Natural killer cell treated with Interleukin-12 subunit alpha and Interleukin-12 subunit beta and Interleukin-15 and Interleukin-18, amount 100 ng/mL, for 72 hours (primary cell): ENCODE measurements at places on chromosomes 7 and 10.

GRCh38 chr7:139075871-139076686, 33.4 kb downstream of the ZC3HAV1 start:
- H3K27ac ChIP-seq, result peak overlapping the region; percentile 50
- no peak for DNase-seq
- H3K27me3 ChIP-seq, result no peaks in the 10 kb centered on the region
- peaks cover 51% of the 10 kb centered on the region for H3K4me1 ChIP-seq
- H3K4me3 ChIP-seq, result no peak overlapping the region

GRCh38 chr7:33379891-33380525, 250.6 kb downstream of the BBS9 start:
- no peaks in the 10 kb centered on the region for H3K27me3 ChIP-seq
- peaks cover 4% of the 10 kb centered on the region for H3K36me3 ChIP-seq
- DNase-seq, result no peak
- no peaks in the 10 kb centered on the region for H3K4me1 ChIP-seq

- H3K36me3 ChIP-seq, result no peaks in the 10 kb centered on the region
- no peaks in the 10 kb centered on the region for H3K4me1 ChIP-seq
- no peaks in the 10 kb centered on the region for H3K27me3 ChIP-seq
- DNase-seq, result no peak
These were observed 748.4 kb upstream of the PHF14 start for GRCh38 chr7:10225275-10225674.

- H3K27ac ChIP-seq, result no peak overlapping the region
- H3K27me3 ChIP-seq, result no peaks in the 10 kb centered on the region
- no peak for DNase-seq
These were observed 844.9 kb upstream of the COBL start for GRCh38 chr7:52161483-52161882.

- H3K27me3 ChIP-seq, result peaks cover 27% of the 10 kb centered on the region
- peaks cover 16% of the 10 kb centered on the region for H3K36me3 ChIP-seq
- no peak overlapping the region for H3K4me3 ChIP-seq
These were observed 7.4 kb downstream of the KEL start for GRCh38 chr7:142954680-142955268.

GRCh38 chr7:27361522-27361921, 118.9 kb downstream of the EVX1 start:
- H3K27me3 ChIP-seq, result peaks cover 28% of the 10 kb centered on the region
- DNase-seq, result no peak
- no peak overlapping the region for H3K4me3 ChIP-seq
- no peaks in the 10 kb centered on the region for H3K4me1 ChIP-seq

DNA sequence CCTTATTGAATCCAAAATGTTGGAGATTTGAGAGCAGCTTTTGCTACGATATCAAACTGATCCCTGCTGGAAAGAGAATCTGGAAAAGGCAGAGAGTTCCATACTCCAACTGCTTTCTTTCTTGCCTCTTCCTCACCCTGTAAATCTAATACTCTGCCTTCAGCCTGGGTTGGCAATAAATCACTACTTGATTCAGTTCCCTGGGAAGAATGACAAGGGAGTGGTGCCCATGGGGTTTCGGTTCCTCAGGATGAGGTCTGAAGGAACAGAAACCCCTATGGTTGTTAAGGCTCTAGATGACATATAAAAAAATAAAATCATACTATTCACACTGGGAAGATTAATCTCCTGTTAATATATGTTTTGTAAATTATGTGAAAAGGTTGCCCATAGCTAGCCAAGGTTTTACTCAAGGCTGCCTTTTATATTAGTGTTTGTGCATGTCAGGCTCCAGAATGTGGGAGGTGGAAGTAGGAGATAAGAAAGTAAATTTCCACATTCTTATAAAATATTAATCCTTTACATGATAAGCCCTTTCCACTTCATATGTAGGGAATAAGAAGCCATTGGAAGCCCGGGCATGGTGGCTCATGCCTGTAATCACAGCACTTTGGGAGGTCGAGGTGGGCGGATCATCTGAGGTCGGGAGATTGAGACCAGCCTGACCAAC, 106.2 kb upstream of the CACNA2D1 start:
- DNase-seq, result no peak
- H3K27me3 ChIP-seq, result no peaks in the 10 kb centered on the region
- H3K4me3 ChIP-seq, result no peak overlapping the region
- H3K4me1 ChIP-seq, result no peaks in the 10 kb centered on the region
- H3K36me3 ChIP-seq, result no peaks in the 10 kb centered on the region

DNA sequence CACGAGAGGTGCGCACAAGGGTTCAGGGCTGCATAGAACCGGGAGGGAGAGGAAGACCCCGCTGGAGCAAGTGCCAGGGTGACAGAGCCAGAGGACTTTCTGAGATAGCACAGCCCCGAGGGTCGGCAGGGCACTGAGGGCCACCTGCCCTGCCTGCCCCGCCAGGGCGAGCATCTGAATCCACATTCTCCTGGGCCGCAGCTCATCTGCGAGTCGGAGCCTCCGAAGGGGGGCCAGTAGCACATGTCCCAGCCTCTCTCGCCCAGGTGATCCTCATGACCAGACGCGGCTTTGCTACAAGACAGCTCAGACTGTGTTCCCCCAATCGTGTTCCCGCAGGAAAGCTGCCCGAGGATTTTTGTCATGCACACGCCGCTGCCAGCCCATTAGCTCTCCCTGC, 71.2 kb downstream of the ADARB2 start:
- H3K27me3 ChIP-seq, result peaks cover 3% of the 10 kb centered on the region
- H3K27ac ChIP-seq, result no peak overlapping the region
- no peak for DNase-seq
- H3K4me3 ChIP-seq, result no peak overlapping the region
- no peaks in the 10 kb centered on the region for H3K36me3 ChIP-seq

- no peaks in the 10 kb centered on the region for H3K4me1 ChIP-seq
- no peak overlapping the region for H3K27ac ChIP-seq
- no peak for DNase-seq
- H3K27me3 ChIP-seq, result no peaks in the 10 kb centered on the region
- H3K4me3 ChIP-seq, result no peak overlapping the region
These were observed 17.9 kb downstream of the SEMA3A start for GRCh38 chr7:84176716-84177115.

GRCh38 chr10:116752563-116752962, 10.2 kb upstream of the HSPA12A start:
- H3K4me3 ChIP-seq, result no peak overlapping the region
- H3K4me1 ChIP-seq, result no peaks in the 10 kb centered on the region
- H3K27ac ChIP-seq, result no peak overlapping the region

- H3K36me3 ChIP-seq, result no peaks in the 10 kb centered on the region
- no peak overlapping the region for H3K27ac ChIP-seq
- H3K4me3 ChIP-seq, result no peak overlapping the region
- no peak for DNase-seq
- no peaks in the 10 kb centered on the region for H3K27me3 ChIP-seq
These were observed 276.5 kb downstream of the MAGI2 start for GRCh38 chr7:79176859-79177477.

GRCh38 chr7:123190109-123190831, 9.5 kb downstream of the SLC13A1 start:
- no peak overlapping the region for H3K27ac ChIP-seq
- DNase-seq, result no peak
- no peaks in the 10 kb centered on the region for H3K36me3 ChIP-seq
- H3K4me3 ChIP-seq, result no peak overlapping the region

GRCh38 chr10:34046506-34047034, 712.1 kb upstream of the NRP1 start:
- H3K27ac ChIP-seq, result no peak overlapping the region
- H3K4me3 ChIP-seq, result no peak overlapping the region
- H3K4me1 ChIP-seq, result peaks cover 6% of the 10 kb centered on the region
- DNase-seq, result no peak
- H3K36me3 ChIP-seq, result no peaks in the 10 kb centered on the region

- H3K36me3 ChIP-seq, result peaks cover 4% of the 10 kb centered on the region
- H3K27me3 ChIP-seq, result no peaks in the 10 kb centered on the region
- no peak overlapping the region for H3K4me3 ChIP-seq
- H3K4me1 ChIP-seq, result peaks cover 9% of the 10 kb centered on the region
- no peak overlapping the region for H3K27ac ChIP-seq
These were observed 142.6 kb upstream of the KAT6B start for GRCh38 chr10:74683621-74684364.

- no peak for DNase-seq
- H3K27ac ChIP-seq, result peak overlapping the region; percentile 98
These were observed 1.2 kb downstream of the TASOR2 start for GRCh38 chr10:5685764-5686240.

- no peak overlapping the region for H3K27ac ChIP-seq
- DNase-seq, result no peak
- peaks cover 16% of the 10 kb centered on the region for H3K27me3 ChIP-seq
These were observed 8.2 kb downstream of the ASB15 start for GRCh38 chr7:123609883-123610239.

- H3K27ac ChIP-seq, result no peak overlapping the region
- H3K36me3 ChIP-seq, result no peaks in the 10 kb centered on the region
- H3K27me3 ChIP-seq, result peaks cover 3% of the 10 kb centered on the region
- DNase-seq, result no peak
- H3K4me1 ChIP-seq, result peaks cover 9% of the 10 kb centered on the region
- H3K4me3 ChIP-seq, result no peak overlapping the region
These were observed 85.9 kb upstream of the CXCL12 start for GRCh38 chr10:44470784-44471183.

DNA sequence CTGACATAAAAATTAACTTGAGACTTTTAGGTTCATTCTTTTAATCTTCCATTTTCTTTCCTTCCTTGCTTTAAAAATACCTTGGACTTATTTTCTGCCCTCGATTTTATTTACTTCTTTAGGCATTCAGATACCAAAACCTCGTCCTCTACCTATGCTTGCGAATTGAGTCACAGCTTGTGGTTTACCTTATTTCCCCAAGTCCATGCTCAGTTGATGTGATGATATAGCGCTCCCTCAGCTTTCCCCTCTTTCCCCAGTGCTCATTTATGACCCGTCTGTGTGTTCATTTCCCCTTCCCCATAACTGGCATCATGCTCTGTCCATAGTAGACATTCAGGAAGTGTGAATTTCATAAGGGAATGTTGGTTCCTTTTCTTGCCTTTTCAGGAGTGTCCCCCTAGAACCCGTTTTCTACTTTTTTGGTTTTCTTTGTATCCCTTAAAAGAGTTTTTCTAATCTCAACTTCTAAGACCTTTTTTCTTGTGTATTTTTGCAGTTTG, 19.1 kb upstream of the PRKRIP1 start:
- no peak overlapping the region for H3K4me3 ChIP-seq
- H3K36me3 ChIP-seq, result peaks cover 18% of the 10 kb centered on the region
- DNase-seq, result no peak
- H3K4me1 ChIP-seq, result peaks cover 9% of the 10 kb centered on the region
- no peaks in the 10 kb centered on the region for H3K27me3 ChIP-seq
- H3K27ac ChIP-seq, result no peak overlapping the region

- H3K27ac ChIP-seq, result no peak overlapping the region
- H3K4me3 ChIP-seq, result no peak overlapping the region
- peaks cover 22% of the 10 kb centered on the region for H3K4me1 ChIP-seq
- peaks cover 6% of the 10 kb centered on the region for H3K36me3 ChIP-seq
These were observed 116.6 kb upstream of the SAMD8 start for GRCh38 chr10:74994854-74995253.

GRCh38 chr10:124688386-124688785, 55.8 kb downstream of the FAM53B start:
- peaks cover 6% of the 10 kb centered on the region for H3K36me3 ChIP-seq
- H3K27ac ChIP-seq, result peak overlapping the region; percentile 91
- H3K27me3 ChIP-seq, result no peaks in the 10 kb centered on the region
- peaks cover 69% of the 10 kb centered on the region for H3K4me1 ChIP-seq
- peak overlapping the region; percentile 79 for H3K4me3 ChIP-seq

- H3K4me1 ChIP-seq, result peaks cover 10% of the 10 kb centered on the region
- H3K36me3 ChIP-seq, result no peaks in the 10 kb centered on the region
- H3K27ac ChIP-seq, result no peak overlapping the region
- H3K27me3 ChIP-seq, result no peaks in the 10 kb centered on the region
These were observed 162.8 kb downstream of the ELMO1 start for GRCh38 chr7:37285706-37286453.

DNA sequence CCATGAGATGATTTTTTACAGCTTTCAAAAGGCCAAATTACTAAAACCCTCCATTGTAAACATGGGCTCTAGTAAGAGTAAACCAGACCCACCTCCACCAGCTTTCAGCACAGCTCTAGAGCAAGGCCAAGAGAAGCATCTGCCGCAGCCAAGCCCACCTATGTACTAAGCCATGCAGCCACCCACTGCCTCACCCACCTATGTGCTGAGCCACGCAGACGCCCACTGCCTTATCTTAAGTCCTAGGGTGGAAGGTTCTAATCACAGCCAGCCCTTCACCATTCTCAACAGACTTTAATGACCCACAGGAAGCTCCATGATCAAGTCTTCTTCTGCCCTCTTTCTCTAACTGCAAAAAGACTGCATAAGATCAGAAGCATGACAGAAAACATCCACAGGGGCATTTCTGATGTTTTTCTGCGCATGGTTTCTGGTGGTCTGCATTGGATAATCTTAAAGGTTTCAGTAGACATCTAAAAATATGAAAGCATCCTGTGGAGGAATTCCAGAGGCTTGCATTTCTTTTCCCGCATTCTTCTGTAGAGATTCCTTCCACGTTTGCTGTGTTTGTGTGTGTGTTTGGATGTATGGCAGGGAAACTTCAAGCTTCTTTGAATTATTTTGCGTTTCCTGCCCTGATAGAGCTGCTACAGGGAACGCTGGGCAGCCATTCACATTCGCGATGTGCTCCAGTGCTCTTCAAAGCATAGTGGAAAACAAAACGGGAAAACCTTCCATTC, 286.1 kb upstream of the KLF6 start:
- H3K4me3 ChIP-seq, result no peak overlapping the region
- H3K27ac ChIP-seq, result no peak overlapping the region
- no peak for DNase-seq
- H3K36me3 ChIP-seq, result no peaks in the 10 kb centered on the region

GRCh38 chr7:117011419-117012260, 58.3 kb downstream of the ST7 start:
- H3K36me3 ChIP-seq, result no peaks in the 10 kb centered on the region
- H3K27ac ChIP-seq, result peak overlapping the region; percentile 37
- peaks cover 42% of the 10 kb centered on the region for H3K4me1 ChIP-seq
- peak overlapping the region; percentile 84 for H3K4me3 ChIP-seq

GRCh38 chr10:20034732-20035131, 218.5 kb downstream of the PLXDC2 start:
- DNase-seq, result no peak
- H3K27me3 ChIP-seq, result no peaks in the 10 kb centered on the region
- H3K4me3 ChIP-seq, result no peak overlapping the region
- H3K36me3 ChIP-seq, result peaks cover 5% of the 10 kb centered on the region
- no peak overlapping the region for H3K27ac ChIP-seq

- DNase-seq, result no peak
- H3K4me1 ChIP-seq, result peaks cover 15% of the 10 kb centered on the region
- no peak overlapping the region for H3K4me3 ChIP-seq
- no peaks in the 10 kb centered on the region for H3K27me3 ChIP-seq
These were observed 186.7 kb downstream of the TPK1 start for GRCh38 chr7:144649120-144649519.

DNA sequence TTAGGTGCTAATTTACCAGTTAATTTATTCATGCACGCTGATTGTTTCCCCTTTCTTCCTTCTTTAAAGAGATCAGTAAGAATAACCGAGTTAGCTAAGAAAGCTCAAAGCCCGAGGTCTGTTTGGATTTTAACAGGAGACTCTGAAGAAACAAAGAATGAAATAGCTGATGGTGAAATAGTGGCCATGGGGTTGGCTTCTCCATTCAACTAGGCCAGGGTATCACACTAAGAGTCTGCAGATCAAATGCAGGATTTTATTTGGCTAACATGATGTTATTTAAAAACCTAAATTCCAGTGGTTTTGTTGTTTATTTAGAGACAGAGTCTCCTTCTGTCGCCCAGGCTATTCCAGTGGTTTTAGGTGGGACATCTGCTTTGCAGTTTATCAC, 65.2 kb upstream of the SYPL1 start:
- H3K4me1 ChIP-seq, result no peaks in the 10 kb centered on the region
- H3K27ac ChIP-seq, result no peak overlapping the region
- H3K4me3 ChIP-seq, result no peak overlapping the region
- H3K27me3 ChIP-seq, result peaks cover 21% of the 10 kb centered on the region
